Epithelial cell of proximal tubule (primary cell): ENCODE measurements at places on chromosomes 5 and 9. TPM values are rescaled to one million over a fixed set of nuclear protein-coding genes. Genes with fewer than 3 reads are reported as not detected.

DNA sequence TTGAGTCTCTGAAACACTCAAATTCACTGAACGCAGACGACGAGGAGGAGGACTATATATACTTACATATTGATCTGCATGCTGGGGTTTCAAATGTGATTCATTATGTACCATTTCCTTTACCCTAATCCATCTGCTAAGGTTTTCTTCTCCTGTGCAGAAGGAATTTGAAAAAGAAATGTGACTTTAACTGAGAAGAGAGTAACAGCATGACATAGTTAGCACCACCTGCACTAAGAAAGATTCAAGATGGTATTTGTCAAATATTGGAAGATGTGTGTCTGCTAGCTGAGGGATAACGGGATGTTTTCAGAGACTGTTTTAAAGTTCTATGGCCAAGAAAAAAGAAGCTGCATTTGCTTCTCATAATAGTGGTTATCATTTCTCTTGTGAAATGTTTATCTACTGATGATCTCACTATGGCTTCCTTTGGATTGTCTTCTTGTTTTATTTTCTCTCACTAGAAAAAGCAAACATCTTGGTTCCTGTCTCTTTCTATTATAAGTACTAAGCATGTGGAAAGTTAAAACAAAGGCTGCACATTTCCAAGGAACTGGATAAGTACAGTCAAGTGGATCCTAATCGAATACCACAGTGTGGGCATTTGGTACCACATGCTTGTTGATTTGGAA lies 89.8 kb upstream of the TLE4 start:
- no peak for DNase-seq

GRCh38 chr5:111254613-111255012 lies 30.4 kb downstream of the CAMK4 start:
- no peak for DNase-seq

DNA sequence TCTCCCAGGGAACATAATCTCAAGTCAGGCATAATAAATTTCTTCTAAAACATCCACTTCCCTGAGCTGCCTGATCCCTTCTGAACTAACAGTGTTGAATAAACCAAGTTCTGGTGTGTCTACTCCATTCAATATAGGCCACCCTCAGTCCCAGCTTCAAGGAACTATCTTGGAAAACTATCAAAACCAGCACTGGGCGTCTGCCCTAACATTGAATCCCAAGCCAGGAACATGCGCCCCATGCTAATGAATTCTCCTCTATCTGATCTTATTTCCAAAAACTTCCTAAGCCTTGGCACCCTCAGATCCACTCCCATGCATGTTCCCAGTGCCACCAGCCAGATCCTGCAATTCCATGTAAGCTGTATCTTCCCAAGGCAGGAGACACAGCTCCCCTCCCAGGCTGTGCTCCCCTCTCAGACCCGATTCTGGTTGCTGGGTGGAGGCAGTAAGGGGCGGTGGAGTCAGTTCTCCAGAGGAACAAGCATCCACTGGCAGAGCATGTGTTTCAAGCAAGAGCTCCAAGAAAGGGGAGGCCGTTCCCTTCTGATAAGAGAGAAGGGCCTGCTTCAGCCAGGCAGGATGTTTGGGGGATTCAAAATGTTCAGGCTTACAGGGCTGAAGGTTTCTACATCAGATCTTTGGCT lies 13.1 kb upstream of the FOXI1 start:
- DNase-seq = no peak

- DNase-seq = no peak
Measured at GRCh38 chr5:28077291-28078240, 1039.2 kb upstream of the CDH9 start.

DNA sequence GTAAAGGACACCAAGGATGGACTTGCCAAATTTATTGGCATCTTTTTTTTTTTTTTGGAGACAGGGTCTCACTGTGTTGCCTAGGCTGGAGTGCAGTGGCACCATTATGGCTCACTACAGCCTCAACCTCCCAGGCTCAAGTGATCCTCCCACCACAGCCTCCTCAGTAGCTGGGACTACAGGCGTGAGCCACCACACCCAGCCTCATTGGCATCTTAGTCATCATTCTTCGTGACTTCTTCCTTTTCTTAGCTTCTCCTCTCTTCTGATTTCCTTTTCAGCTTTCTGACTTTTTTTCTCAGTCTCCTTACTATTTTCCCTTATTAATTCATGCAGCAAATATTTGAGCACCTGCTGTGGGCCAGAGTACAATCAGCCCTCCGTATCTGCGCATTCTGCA lies 6.1 kb downstream of the MAML1 start:
- no peak for DNase-seq

GRCh38 chr5:38414348-38414747 lies 142.1 kb downstream of the LIFR start:
- no peak for DNase-seq

DNA sequence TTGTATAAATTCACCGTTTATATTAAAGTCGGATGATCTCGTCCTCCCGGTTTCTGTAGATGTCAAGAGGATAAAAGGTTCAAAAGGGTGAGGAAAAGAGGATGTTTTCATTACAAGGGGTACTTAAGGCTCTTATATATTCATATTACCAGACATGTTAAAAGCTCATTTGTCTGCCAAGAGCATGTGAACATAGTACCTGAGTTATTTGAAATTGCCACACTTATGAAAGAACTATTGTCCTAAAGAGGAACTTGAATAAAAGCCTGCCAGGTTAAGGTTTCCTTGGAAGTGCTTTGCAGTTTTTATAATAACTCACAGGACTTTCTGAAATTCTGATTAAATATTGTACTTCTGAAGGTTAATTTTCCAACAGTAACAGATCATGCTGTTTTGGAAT lies 1915.1 kb downstream of the MAT2B start:
- DNase-seq = no peak

Gene PCDHA12
- total RNA-seq = not detected in 2 replicates

Gene LRRC14B
- total RNA-seq = not detected in 2 replicates

GRCh38 chr5:71743155-71743554 lies 24.1 kb downstream of the CARTPT start:
- DNase-seq = no peak

- DNase-seq = no peak
Measured at GRCh38 chr5:74069741-74070140, 443.7 kb downstream of the ARHGEF28 start.
